ENCODE measurements at places on chromosomes 6 and 20.

GRCh38 chr20:17442588-17442987 lies 88.6 kb downstream of the BFSP1 start:
- no peak for DNase-seq

DNA sequence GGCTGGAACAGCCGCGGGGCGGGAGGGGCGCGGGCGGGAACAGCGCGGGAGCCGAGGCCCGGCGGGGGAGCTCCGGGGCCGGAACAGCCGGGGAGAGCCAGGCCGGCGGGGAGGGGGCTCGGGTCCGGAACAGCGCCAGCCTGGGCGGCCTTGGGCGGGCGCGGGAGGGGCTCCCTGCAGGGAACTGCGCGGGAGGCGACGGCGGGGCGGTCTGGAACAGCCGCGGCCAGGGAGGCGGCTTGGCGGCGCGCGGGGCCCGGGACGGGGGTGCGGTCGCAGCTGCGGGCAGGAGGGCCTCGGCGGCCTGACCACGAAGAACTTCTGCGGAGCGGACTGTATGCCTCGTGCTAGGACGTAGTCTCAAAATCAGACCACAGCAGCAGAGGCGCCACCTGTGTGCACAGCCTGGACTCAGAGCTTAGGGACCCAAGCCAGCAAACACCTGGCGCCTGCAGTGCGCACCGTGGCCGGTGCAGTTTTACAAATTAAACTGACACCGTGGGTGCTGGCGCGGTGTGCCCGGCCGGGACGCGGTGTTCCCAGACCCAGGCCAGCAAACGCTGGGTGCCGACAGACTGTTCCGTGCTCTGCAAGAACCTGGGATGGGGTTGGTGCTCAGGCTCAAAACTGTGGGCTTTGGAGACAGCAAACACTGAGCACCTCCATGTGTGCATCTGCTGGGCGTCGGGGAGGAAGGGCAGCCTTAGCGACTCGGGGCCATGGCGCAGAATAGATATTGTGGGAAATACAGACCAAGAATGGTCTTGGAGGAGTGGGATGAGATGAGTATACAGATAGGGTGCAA lies 572 bp downstream of the ZNF341 start:
- peak; percentile 78 for DNase-seq

DNA sequence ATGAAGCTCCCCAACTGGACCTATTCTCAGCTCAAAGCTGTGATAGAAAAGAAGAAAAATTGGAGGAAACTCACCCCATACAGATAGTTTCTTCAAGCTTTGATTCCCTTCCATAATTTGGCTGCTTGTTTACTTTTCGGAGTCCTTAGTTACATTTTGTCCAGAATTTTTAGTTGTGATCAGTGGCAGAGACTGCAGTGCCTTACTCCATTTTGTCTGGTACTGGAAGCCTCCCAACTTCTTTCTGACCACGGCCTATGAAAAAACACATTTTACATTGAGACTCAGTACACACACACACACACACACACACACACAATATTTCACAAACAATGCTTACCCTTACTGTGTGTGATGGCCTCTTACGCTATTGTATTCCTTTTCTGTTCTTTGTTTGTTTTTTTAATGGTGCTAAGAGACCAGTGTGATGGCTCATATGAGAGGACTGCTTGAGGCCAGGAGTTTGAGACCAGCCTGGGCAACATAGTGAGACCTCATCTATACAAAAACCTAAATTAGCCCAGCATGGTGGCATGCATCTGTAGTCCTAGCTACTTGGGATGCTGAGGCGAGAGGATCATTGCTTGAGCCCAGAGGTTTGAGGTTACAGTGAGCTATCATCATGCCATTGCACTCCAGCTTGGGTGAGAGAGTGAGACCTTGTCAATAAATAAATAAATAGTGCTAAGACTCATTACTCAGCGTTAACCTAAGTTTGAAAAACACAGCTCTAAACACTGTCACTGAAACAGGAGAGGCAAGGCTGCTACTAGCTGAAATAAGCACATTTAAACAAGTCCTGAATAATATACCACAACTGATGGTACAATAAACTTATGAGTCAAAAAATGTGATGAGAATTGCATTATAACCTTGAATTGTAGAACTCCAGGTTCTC lies 13.8 kb upstream of the RNF8 start:
- DNase-seq, result no peak

DNA sequence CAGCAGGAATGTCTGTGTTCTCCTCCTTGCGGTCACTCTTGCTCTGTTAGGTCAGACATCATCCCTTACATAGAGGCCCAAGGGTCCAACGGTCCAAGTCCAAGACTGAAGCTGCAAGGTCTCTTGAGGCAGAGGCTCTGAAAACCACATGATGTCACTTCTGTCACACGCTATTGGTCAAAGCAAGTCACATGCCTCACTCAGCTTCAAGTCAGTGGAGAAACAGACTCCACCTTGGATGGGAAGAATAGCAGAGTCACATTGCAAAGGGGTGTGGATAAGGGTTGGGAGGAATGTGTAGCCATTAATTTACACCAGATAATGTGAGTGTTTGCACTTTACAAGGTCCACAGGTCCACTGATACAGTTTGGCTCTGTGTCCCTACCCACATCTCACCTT lies 17.5 kb downstream of the SLC52A3 start:
- DNase-seq, result no peak

DNA sequence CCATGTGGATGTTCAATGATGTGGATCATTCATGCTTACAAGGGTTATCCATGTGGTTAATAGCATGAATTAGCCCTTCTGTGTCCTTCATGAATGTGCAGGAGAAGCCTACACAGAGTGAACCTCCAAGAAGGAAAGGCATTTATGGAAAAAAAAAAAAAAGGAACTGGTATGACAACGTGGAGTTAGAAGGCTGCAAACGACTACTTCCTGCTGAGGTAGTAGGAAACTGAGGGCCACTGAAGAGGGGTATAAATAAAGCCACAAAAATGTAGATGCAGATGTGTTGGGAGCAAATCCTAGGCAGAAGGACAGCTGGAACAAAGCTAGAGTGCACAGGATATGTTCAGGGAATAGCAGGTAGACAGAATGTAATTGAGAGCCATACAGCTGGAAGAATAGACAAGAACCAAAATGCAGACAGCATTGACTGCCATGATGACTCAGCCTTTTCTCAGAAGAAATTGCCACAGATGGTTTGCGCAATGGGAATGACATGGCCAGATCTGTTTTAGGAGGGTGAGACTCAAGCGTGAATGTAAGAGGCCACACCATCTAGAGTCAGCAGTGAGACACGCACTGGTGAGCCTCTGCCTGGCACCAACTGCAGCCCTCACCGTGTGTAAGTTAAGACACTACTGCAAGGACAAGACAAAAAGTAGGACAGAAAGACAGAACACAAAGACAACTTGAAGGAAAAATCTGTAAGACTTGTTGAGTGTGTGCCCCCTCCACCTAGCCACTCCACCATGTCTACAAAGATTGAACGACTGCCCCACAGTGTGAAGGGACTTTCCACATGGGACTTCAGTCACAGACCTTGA lies 79.8 kb downstream of the KIF13A start:
- no peak for DNase-seq

GRCh38 chr6:82363428-82364086 lies at the start of gene TPBG:
Gene TPBG, plus strand, starts transcription at chr6:82363817. Its CDS starts 1,145 bp downstream, at chr6:82364962.
- no peak for DNase-seq

GRCh38 chr6:66605011-66605410 lies 898.0 kb upstream of the EYS start:
- DNase-seq, result no peak

DNA sequence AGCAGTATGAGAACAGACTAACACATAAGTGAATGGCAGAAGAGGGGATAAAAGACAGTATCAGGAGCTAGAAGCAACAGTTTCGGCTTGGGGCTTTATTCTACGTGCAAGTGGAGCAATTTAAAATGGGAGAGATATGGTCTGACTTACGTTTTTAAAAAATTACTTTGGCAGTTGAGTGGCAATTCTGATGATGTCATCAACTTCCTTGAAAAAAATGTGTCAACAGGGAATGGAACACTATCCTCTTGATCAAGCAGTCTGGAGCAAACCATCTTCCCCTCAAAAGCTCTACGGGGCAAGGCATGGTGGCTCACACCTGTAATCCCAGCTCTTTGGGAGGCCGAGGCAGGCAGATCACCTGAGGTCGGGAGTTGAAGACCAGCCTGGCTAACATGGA lies 24.1 kb downstream of the PTPRT start:
- no peak for DNase-seq

DNA sequence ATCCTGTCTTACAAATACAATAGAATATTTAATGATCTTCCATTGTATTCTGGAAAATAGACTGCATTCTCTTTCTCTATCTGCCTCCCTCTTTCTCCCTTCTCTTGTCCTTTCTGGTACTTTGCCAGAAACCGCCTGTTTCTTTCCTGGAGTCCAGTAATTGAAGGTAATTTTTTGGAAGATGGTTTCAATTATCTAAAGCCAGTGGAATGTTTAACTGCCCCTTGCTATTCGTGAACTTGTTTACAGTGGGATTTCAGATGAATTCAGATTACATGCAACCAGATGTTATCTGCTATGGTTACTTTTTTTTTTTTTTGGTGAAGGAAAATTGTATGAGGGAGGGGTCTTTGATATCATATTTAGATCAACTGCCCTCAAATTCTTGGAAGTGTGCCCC lies 655.5 kb upstream of the FLRT3 start:
- DNase-seq, result no peak

DNA sequence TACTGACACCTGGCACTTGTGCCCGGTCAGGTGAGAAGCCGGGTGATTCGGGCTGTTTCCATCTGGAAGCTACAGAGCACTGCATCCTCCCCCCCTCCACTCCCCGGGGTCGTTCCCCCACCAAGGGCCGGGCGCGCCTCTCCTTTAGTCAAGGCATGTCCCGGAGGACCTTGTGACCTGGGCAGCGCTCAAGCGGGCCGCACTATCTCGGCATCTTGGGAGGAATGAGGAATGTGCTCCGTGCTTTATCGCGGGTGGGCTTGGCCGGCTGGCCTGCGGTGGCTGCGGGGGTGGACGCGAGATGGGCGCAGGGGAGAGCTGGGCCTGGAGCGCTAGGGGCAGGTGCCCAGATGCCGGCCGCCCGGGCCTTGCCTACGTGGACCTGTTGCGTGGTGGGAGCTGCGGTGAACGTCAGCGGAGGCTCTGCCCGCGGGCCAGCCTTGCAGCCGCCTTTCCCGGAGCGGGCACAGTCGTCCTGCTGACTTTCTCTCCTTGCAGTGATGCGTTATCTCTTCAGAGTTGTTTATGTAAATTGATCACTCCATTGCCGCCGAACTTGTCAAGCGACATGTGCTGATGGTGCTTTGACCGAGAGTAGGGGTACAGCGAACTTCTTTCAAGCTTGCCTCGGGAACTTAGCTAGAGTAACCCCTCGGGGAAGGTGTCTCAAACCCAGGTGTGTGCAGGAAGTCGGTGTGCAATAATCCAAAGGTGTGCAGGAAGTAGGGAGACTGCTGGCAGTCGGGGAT lies 1.1 kb downstream of the LRRC1 start:
- DNase-seq, result peak; percentile 6

DNA sequence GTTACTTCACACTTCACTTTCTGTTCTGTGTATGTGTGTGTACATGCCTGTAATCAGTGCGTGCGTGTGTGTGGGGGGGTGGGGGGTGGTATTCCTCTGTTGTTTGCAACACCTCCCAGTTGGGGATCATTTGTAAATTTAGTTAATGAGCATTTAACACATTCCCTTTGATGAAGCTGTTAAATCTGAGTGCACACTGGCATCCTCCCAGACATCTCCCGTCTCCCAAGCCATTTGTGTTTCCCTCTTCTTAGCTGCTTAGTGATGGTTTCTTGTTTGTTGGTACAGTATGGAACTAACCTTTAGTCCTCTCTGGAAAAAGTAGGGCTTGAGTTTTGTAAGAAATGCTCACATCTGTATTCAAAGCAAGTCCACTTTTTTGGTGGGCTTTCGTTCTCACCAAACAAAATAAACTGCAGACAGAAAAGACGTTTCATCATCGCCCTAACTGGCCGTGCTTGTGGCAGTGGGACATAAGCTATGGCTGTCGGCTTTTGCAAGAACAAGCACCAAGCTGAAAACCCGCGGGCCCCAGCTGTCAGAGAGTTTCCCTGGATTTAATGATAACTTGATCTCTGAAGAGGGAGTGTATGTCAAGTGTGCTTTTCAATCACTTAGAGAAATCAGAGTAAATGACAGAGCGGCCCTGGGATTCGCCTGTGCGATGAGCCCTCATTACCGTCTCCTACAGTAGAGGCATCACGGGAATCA lies 54.9 kb upstream of the SASH1 start:
- DNase-seq, result no peak

- no peak for DNase-seq
Measured at GRCh38 chr6:117329926-117330325, 64.6 kb downstream of the VGLL2 start.

DNA sequence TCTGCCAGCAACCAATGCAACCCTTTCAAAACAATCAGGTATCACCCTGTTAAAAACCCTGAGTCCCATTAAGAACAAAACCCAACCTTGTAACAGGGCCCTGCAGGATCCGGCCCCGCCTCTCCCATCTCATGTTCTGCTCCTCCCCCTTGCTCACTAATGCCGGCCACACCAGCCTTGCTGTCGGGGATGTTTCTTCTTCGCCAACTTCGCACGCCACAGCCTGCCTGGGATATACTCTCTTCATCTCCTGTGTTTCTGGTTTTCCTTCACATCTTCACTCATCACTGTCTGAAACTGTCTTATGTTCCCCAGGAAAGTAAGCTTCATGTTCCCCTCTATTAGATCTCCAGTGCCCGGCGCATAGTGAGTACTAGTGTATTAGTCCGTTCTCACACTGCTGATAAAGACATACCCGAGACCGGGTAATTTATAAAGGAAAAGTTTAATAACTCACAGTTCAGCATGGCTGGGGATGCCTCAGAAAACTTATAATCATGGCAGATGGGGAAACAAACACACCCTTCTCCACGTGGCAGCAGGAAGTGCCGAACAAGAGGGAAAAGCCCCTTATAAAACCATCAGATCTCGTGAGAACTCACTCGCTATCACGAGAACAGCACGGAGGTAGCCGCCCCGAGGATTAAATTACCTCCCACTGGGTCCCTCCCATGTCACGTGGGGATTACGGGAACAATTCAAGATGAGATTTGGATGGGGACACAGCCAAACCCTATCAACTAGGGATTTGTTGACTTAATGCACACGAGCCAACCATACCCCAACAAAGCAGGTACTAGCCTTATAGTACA lies 5.1 kb downstream of the TP53RK start:
- DNase-seq, result no peak

DNA sequence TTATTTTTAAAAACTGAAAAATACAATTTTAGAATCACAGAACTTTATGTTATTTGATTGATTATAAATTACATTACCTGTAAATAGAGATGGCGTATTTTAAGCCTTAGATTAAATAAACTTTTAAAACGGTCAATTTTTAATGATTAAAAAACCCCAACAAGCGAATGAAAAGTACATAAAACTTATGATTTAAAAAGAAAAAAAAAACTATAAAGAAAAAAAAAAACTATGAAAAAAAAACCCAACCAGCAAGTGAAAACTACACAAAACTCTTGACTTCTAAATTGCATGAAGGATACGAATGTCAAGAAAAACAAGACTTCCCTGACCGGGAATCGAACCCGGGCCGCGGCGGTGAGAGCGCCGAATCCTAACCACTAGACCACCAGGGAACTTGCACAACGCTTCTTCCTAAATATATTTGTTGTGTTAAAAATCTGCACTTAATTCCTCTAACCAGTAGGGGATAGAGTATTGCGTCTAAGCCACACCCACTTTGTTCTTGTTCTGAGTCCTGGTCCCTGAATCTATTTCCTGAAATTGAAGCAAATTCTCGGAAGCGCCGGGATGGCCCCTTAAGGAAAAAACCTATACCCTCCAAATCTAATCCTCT lies 10.7 kb upstream of the NCOA7 start:
- DNase-seq, result peak; percentile 68

All from stimulated activated CD8-positive, alpha-beta memory T cell treated with anti-CD3 and anti-CD28 coated beads, Interleukin-7, amount 100 ng/mL, for 4 hours (primary cell).